ENCODE measurements at places on chromosomes 16 and 17.

DNA sequence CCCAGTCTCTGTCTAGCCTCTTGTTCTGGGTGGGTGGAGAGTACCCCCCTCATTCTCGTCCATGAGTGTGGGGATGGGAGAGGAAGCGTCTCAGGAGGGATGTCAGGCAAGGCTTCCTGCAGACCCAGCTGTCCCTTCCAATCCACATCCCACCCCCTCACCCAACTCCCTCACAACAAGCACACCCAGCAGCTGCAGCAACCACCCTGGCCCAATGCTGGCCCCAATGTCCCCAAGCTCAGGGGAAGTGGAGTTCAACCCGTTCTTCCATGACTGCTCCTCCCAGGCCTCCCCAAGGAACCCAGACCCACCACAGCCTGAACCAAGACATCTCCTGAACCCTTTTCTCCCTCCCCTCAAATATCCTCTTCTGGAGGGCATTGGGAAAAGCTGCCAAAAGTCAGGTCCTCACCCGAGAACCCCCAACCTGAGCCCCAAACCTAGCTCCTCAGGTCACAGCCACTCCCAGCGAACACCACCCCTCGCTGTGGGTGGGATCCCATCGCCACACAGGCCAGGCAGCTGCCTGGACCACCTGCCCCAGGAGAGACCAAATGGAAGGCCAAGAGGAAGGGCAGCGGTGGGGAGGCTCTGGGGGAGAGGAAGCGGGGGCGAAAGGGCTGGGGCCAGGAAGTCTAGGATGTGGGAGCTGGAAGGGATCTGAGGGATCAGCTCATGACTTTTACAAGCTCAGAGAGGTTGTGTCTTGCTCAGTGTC is 47.6 kb downstream of the FZD2 start:
- no peak for DNase-seq

GRCh38 chr17:79779661-79780365 is 1.9 kb downstream of the CBX2 start:
- DNase-seq = no peak

DNA sequence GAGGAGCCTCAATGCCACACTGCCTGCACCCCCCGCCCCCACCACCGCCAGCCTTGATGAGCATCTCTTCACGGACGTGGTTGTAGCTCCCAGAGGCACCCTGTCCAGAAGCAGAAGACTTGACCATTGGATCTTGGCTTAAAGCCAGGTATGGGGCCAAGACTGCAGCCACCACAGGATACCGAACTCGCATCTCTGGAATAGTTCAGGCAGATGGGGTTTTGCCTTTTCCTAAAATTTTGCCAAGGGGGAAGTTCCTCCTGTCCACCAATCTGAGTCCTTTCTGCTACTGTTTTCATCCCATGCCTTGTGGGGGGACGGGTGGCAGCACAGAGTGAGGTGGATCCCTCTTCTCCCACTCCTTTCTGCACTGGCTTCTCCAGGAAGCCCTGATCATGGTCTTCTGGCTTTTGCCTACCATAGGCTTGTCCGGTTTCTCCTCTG is 939 bp downstream of the CORO6 start:
- DNase-seq = no peak

GRCh38 chr16:86565181-86565631 is 1.4 kb upstream of the FOXC2 start:
- no peak for DNase-seq

DNA sequence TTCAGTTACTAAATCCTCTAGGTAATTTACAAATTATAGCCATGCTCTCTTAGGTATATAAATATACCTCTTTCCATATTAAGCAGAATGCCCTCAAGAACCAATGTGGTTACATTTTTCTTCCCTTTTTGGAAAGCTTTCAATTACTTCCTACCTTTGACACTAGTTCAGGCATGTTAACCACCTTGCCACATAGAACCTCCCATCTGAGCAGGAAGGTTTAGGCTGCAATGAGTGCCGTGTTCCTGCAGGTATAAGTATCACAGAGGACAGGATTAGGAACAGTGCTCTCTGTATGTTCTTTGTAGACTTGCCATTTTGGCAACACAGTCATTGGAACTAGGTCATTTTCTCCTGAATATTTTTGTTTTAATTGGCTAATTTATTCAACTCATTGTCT is 20.1 kb downstream of the KRT25 start:
- DNase-seq = no peak

DNA sequence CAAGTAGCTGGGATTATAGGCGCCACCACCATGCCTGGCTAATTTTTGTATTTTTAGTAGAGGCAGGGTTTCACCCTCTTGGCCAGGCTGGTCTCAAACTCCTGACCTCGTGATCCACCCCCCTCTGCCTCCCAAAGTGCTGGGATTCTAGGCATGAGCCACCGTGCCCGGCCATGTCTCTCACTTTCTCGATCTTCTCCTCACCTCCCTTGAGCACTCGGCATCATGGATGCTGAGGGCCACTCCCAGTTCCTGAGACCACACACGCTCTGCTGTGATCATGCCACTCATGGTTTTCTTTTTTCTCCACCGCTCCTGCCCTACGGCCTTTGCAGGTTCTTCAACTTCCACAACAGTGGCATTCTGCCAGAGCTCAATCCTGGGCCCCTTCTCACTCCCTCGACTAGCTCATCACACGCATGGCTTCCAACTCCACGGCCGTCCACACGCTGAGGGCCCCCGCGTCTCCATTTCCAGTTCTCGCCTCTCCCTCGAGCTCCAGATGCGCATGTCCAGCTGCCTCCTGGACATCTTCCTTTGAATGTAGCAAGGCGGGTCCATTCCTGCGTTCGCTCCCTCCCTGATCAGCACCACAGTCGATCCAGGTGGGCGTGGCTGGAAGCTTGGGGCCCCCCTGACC is 5.5 kb upstream of the NCBP3 start:
- DNase-seq = no peak

- DNase-seq = no peak
These were observed 58.2 kb downstream of the RAP1GAP2 start for GRCh38 chr17:2854143-2855055.

GRCh38 chr16:68605746-68606145 is 39.4 kb upstream of the CDH3 start:
- DNase-seq = no peak

DNA sequence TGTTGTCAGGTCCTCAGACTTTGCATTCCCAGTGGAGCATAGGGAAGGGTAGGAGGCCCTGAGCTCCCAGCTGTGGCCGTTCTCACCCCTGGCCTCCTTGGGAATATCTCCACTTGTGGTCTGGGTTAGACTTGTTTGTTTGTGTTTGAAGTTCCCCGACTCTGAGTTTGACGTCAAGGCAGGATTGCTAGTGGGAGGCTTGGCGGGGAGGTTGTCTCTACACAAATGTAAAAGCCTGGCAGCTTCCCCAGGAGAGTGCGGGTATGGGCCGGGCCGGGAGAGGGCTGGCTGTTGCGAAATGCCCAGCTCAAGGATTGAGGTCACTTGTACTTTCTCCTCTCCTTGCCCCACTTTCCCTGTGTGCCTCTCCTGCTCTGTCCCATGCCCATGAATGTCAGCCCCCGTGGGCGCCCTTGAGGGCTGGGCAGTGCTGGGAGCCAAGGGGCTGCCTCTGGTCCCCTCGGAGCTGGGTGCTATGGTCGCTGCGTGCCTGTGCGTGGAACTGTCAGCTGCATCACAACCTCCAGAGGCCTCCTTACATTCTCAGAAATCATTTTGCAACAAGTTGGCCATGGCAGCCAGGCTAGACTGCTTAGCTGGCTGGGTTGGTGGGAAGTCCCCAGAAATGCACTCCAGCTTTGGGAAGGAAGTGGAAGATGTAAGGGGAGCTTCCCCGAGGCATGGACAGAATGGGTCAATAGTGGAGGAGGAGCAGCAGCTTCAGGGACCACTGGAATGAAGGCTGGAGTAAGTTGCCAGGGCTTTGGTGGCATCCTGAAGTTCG is 84.3 kb downstream of the KSR1 start:
- DNase-seq = peak; percentile 66

DNA sequence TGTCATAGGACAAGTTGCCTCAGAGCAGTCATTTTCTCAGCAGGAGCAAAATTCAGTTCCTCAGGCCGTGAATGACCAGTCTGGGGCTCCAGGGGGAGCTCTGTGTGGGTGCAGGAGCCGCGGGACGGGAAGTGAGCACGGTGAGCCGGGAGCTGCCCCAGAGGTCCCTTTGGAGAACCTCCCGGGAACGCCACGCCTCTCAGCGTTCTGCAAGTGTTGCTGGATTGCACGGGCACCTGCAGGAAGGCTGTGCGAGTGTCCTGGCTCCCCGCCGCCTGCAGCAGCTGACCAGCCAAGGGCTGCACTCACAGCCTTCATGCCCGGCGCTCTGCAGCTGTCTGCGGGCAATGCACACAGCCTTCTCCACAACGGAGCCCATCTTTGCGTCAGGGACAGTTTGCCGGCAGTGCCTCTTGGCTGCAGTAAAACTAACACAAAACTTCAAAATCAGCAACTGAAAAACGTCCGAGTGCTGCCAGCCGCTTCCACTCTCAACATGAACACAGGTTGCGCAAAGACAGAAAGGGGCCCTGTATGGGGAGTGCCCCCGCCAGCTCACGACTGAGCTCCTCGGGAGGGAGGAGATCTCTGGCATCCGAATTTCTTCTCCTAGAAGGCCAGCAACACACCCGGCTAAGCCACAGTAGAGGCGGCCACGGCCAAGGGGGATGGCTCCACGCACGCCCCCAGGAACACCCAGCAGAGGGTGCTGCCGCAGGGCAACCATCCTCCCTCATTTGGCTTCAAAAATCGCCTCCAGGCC is 16.0 kb downstream of the NDUFAF8 start:
- DNase-seq = peak; percentile 45

- peak; percentile 69 for DNase-seq
These were observed 656.6 kb downstream of the WWOX start for GRCh38 chr16:78755751-78756661.

DNA sequence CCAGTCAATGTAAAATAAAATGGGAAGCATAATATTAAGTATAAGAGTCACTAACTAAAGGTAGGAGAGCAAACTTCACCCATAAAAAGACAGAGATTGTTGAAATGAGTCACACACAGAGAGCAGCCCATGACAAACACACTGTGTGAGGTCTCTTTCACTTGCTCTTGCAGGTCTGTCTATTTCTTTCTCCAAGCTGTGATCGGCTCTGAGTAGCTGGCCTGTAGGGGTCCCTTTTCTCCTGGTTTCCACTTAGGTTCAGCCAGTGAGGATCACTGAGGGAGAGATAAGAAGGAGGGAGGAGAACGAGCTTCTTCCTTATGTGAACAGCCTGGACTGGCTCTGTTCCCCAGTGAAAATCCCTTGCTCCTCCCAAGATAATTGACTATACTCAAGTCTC is 133.7 kb upstream of the HS3ST3A1 start:
- DNase-seq = no peak

GRCh38 chr17:52790359-52790955 is 631.9 kb upstream of the CA10 start:
- DNase-seq = no peak

DNA sequence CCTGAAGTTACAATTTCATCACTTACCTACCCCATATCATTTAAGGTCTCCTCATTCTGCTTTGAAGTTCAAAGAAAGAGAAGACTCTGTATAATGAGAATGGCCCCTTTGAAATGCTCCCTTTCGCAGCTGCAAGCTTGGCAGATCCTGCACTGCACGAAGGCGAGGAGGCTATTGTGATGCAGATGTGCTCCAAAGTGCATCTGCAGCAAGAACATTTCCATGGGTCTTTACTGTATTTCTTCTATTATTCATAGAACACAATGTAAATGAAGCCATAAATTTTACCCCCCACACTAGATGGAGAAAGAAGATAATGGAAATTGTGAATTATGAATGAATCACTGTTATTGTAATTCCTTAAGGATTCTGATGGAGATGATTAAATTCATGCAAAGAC is 178.7 kb downstream of the CHD9NB start:
- no peak for DNase-seq

DNA sequence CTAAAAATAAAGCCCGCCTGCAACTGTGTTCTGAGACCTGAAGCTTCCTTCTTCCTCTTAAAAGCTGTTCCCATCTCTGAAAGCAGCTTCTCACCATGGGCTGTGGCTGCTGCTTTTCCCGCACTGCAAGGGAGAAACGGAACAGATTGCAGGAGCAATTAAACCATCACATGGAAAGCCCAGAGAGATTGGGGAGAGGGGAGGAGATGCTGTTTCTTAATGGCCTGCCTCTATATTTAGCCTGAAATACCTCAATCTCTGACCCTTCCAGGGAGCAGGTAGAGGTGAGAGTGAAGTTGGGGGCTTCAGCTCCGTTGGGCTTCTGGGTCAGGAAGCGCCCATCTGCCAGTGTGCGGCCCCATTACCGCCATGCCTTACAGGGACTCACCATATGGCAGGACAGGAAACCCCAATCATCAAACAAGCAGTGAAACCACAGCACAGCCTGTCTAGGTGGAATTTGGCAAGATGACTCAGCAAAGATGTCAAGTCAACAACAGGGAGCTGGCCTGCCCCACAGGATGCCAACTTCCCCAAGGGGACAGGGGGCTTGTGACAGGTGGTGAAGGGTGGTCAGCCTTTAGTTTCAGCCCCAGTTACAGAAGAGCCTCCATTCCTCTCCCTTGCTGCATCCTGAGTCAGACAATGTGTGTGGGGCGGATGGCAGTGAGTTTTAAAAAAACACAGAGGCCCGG is 286.6 kb upstream of the CCL2 start:
- no peak for DNase-seq

- no peak for DNase-seq
These were observed 4.5 kb upstream of the TCAP start for GRCh38 chr17:39660397-39661385.

DNA sequence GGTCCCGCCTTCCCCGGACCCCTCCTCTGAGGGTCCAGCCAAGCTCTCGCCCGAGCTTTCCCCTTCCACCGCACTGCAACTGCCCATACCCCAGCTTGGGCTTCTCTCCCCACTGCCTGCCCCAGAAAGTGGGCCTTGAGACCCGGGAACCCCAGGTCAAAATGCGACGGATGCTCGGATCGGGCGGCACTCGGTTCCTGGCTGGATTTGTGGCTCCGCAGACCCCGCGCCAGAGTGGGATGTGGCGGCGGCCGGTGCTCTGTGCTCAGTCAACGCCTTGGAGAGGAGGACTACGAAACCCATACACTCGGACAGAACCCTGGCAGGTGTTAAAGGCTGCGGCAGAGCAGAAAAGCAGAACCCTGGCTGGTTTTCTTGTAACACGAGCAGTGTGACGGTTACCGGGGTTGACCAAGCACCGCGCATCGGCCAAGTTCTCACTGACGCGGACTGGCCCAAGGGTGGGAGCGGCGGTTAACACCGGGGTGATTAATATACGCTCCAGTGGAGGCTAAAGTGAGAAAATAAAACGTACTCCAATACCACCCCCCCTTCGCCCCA is 885 bp upstream of the SLFN13 start:
- DNase-seq = no peak

DNA sequence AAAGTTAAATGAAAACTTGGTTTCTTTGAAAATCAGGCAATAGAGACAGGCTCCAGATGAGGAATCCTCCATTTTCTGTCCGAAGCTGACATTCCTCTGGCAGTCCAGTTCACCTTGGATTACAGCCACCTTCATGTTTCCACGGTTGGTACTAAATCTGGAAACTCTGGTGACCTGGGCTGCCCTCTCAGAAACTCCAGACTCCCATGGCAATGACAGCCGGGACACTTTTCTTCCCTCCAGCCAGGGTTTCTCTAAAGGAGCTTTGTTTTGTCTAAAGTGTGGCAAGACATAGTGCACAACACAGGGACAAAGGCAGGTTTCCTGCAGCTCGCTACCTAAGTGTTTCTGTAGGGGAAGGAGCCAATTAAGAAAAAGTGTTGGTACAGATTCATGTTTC is 36.0 kb downstream of the CLUAP1 start:
- DNase-seq = no peak

- peak; percentile 27 for DNase-seq
These were observed 19.9 kb upstream of the ZNF750 start for GRCh38 chr17:82859431-82860403.

Data from HepG2 (cell line).